ENCODE measurements at places on chromosomes 3 and 15.

DNA sequence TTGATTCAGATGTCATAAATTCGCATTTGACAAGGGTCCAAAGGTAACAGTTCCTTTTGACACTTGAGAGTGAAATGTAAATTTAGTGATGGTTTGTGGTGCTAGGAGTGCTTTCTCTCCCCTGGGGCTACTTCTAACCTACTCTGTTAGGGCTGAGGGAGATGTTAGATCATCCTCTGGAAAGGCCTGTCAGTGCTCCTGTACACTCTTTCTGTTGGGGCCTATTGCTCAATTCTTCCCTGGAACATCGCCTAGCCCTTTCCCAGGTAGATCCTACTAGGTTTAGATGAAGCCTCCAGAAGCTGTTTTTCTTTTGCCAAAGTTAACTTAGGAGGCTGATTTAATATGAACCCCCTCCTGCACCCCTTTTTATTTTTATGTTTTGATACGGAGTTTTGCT is 1.4 kb downstream of the PCCB start:
- no peak for DNase-seq

DNA sequence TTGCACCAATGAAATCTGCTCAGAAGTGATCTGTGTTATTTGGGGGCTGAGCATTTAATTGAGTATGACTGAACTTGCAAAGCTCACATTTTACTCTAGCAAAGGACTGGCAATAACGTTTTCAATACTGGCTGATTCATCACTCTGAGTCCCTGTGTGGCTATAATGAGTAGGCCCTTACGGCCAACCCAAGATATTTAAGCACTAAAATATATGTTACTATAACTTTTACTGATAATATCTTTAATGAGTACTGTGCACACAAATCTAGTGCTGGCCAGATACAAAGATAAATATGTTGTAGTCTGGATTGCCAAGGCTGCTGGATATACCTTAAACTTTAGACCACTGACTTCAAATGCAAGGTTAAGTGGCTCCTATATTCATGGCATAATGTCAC is 436.4 kb upstream of the KCNMB2 start:
- DNase-seq, result no peak

GRCh38 chr3:170078620-170079281 is 41.0 kb downstream of the GPR160 start:
- DNase-seq, result no peak

DNA sequence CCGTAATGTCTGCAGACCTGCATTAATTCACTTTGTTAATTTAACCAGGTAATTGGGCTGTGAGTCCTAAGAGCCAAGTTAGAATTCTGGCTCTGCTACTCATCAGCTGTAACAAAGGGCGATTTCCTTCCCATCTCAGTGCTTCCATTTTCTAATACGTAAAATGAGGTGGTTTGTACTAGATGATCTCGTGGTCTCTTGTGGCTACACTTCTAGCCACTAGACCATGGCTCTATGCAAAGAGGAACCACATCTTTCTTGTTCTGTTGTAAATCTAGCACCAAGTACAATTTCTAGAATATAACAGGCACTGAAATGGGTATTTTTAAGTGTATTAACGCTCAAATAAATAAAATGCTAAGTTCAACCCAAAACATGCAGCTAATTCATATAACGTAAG is 174.4 kb upstream of the THBS1 start:
- DNase-seq, result no peak

GRCh38 chr3:52088445-52089367 is 32.3 kb upstream of the DUSP7 start:
- no peak for DNase-seq

- DNase-seq, result no peak
These were observed 545.6 kb upstream of the ZNF385D start for GRCh38 chr3:22296601-22297000.
